ENCODE measurements at places on chromosomes 5 and 9.
A peak's percentile ranks its signal among the peaks of the same experiment; 100 is the strongest.

GRCh38 chr5:95572016-95572415, 17.1 kb downstream of the ARSK start:
- DNase-seq = no peak

DNA sequence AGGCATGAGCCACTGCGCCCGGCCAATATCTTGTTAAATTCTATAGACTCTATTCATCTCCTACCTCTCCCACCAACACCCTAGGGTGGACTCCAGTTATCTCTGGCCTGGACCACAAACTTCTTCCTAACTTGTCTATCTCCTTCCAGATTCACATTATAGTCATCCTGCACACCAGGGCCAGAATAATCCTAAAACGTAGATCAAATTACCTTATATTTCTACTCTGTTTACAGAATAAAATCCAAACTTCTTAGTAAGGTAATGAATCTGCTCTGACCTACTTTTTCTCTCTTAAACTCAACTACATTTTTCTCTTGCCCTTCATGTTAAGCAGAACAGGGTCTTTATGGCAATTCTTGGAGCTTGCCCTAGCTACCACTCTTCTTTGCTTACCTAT, 6.9 kb downstream of the ELL2 start:
- DNase-seq = no peak

GRCh38 chr9:8782237-8782636, 982.7 kb upstream of the DMAC1 start:
- no peak for DNase-seq

DNA sequence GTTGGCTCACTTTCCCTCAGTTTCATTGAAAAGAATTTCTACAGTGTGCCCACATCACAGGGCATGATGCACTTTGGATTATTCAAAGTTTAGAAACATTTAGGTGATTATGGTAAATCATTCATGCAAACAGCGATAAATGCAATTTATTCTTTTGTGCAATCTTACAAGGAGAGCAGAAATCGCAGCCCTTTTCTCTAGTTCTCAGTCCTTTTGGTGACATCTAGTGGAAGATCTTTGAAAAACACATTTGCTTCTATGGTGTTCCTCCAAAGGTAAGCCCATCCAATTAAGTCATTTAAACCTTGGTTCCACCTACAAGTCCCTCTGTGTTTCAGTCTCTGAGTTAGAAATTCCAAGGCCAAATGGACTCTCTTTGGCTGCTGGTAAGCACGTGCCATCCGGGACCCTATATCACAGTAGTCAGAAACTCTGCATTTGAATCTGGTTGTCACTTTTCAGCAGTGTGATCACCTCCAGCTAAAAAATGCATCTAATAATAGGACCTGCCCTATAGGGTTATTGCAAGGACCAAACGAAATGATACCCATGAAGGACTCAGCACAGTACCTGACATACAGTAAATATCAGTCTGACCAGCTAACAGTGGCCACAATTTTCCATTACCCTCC, 66.4 kb downstream of the MACROH2A1 start:
- peak; percentile 69 for DNase-seq

GRCh38 chr9:86605303-86605702, 251.1 kb upstream of the TUT7 start:
- no peak for DNase-seq

DNA sequence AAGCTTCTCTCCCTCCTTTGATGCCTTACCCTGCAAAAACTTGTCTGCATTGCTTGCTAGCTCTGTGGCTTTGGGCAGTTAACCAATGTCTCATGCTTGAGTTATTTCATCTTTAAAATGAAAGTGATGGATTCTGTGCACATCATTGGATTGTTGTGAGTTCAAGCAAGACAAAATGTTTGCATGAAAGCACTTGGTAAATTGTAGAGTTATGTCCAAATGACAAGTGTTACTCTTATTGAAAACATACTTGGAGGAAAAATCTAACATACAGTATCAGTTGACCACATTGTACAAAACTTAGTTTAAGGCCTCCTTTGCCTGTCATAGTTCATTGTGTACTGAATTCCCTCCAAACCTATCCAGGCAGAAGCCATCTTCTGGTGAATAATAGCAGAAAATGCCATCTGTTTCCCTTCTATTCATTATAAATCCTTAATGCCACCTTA, 30.0 kb downstream of the TGFBR1 start:
- DNase-seq = peak; percentile 59

- no peak for DNase-seq
These were observed 34.5 kb upstream of the RASA1 start for GRCh38 chr5:87233143-87233542.

- DNase-seq = no peak
These were observed 152.2 kb downstream of the ADAMTSL1 start for GRCh38 chr9:18626046-18626698.

- peak; percentile 69 for DNase-seq
These were observed 17.3 kb upstream of the EGFL7 start for GRCh38 chr9:136645352-136645902.

DNA sequence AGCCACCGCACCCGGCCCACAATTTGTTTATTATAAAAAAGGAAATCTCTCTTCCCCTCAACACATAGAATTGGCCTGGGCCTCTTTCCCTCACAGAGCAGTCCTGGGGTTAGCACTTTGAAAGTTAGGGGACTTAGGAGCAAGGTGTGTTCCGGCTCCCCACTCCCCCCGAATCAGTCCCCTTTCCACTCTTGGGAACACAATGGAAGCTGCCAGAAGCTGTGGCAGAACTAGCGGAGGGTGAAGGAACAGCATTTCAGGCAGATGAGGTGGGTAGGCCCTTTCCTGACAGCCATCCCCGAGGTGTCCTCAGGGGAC, 16.4 kb upstream of the C5orf47 start:
- DNase-seq = no peak

- DNase-seq = no peak
These were observed 259.4 kb downstream of the TLR4 start for GRCh38 chr9:117963493-117964090.

- DNase-seq = no peak
These were observed 47.8 kb downstream of the RALGPS1 start for GRCh38 chr9:126962336-126962735.

- no peak for DNase-seq
These were observed 28.3 kb upstream of the GOLPH3 start for GRCh38 chr5:32202394-32202793.

DNA sequence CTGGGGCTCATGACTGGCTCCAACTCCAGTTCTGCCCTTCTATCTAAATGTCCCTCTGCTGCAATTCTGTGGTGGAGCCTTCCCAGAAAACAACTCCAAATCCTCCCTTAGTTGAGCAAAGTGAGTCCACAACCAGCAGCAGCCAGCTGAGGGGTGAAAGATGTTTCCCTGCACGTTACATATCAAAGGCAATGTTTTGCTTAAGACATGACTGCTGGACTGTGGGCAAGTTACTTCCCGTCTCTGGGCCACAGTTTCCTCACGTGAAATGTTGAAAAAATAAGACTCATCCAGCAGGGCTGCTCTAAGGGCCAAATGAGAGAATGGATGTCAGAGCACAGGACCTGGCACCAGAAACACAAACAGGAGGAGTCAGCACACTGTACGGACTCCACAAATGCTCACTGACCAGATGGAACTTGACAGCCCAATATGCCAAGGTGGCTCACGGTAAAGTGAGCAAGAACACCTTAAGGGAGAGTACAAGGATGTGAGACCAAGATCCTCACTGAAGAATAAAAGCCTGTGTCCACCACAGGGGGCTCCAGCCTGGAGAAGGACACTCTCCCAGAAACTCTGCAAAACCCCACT, 138.4 kb upstream of the ABCA1 start:
- peak; percentile 14 for DNase-seq

DNA sequence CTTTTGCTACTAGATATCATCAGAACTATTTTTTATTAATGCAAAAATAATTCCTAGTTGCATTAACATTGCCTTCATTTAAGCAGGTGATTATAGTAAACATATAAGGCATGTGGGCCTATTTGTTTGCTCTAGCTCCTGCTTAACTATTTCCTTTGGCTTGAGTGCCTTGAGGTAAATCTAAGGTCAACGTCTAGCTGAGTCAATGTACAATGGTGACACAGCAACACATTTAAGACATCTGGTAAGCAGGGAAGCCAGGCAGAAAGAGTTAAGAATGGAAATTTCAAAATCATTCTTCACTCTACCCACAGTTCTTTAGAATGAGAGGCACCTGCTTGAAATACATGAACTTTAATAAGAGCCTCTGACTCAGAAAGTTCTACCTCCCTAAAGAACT, 111.9 kb upstream of the FST start:
- DNase-seq = no peak

- DNase-seq = peak; percentile 81
These were observed at the start of gene NNT for GRCh38 chr5:43602461-43603343. TSS of gene NNT (plus strand) at chr5:43603180. CDS start at chr5:43609196, 6,016 bp downstream.

GRCh38 chr5:153831973-153832372, 206.7 kb downstream of the FAM114A2 start:
- DNase-seq = peak; percentile 20

DNA sequence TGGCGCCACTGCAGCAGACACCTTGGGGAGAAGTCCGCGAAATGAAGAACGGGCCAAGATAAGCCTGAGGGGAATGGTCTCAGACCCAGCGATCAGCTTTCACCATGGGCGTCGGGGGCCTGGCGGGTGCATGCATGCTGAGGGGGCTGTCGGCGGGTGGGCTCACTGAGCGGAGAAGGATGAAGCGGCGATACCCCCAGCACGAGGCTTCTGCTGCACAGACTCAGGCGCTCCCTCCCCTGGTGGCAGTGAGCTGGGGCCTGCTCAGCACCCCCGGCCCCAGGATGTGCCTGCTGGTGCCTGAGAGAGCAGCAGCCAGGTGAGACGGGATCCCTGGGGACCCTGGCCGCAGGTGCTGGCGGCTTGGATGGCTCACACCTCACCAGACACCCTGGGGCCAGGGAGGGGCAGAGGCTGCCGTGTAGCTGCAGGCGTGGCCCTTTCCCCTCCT, 31.2 kb downstream of the CEP72 start:
- no peak for DNase-seq

GRCh38 chr5:159883522-159883950, 32.7 kb upstream of the ADRA1B start:
- no peak for DNase-seq

DNA sequence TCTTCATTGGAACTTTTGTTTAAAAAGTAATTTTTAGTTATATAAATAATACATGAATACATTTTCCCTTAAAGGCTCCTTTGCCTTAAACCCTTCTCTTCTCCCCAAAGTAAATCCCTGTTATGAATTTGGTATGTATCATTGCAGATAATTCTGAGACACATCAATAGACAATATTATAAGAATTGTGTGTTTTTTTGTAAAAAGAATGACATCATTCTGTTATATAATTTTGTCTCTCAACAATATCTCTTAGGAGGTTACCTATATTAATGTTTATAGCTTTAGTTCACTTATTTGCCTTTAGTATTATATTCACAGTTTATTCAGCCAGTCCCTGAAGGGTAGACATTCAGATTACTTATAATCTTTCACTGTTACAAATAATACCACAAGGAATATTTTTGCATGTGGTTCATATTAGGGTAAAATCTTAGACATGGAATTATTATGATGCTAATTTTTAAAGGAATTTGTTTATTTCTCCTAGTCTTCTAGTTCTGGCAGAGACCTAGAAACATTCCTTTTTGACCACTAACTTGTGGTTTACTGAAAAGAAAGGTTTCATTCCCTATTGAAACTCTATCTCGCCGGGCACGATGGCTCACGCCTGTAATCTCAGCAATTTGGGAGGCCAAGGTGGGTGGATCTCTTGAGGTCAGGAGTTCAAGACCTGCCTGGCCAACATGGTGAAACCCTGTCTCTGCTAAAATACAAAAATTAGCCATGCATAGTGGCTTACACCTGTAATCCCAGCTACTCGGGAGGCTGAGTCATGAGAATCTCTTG, 105.6 kb downstream of the KCTD16 start:
- DNase-seq = no peak

- no peak for DNase-seq
These were observed 266.5 kb downstream of the MSX2 start for GRCh38 chr5:174990909-174991308.

GRCh38 chr5:17174965-17175364, 42.5 kb upstream of the BASP1 start:
- DNase-seq = no peak

- DNase-seq = no peak
These were observed 15.7 kb upstream of the CEP120 start for GRCh38 chr5:123438902-123439301.

GRCh38 chr5:52419357-52419756, 368.4 kb upstream of the ITGA1 start:
- DNase-seq = no peak

DNA sequence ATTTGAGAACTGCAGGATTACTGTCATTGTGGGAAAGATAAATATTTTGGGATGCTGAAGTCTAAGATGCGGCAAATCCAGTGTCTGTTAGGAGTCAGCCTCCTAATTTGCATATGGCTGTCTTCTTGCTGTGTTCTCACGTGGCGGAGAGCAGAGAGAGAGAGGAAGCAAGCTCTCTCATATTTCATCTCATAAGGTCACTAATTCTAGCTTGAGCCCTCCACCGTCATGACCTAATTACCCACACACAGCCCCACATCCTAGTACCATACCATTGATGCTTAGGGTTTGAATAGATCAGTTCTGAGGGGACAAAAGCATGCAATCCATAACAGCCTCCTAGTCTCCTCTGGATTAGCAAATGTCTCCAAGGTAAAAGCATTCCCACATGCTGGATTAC, 124.5 kb downstream of the CDH12 start:
- DNase-seq = no peak

- peak; percentile 80 for DNase-seq
These were observed 201.8 kb upstream of the ZNF608 start for GRCh38 chr5:124948062-124948753.

- DNase-seq = peak; percentile 38
These were observed 321.1 kb downstream of the ARRDC3 start for GRCh38 chr5:91061946-91062562.

DNA sequence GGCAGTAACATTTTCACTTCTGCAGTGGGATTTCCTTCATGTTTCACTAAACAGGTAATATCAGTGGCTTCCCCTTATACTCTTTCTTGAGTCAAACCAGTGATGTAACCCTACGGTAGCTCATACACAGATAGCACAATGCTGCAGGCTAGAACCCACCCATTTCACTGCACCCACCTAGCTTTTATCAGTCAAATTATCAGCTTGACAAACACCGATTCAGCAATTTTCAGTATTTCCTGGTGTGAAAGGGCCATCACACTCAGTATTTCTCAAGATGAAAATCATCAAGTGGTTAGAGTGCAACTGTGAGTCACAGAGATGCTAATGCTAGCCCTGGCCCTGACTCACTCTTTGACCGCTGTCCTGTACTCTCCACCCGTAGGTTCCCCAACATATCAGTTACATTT, 242.3 kb upstream of the PTGER4 start:
- DNase-seq = peak; percentile 63

GRCh38 chr5:5025098-5025773, 114.9 kb upstream of the ADAMTS16 start:
- DNase-seq = no peak

DNA sequence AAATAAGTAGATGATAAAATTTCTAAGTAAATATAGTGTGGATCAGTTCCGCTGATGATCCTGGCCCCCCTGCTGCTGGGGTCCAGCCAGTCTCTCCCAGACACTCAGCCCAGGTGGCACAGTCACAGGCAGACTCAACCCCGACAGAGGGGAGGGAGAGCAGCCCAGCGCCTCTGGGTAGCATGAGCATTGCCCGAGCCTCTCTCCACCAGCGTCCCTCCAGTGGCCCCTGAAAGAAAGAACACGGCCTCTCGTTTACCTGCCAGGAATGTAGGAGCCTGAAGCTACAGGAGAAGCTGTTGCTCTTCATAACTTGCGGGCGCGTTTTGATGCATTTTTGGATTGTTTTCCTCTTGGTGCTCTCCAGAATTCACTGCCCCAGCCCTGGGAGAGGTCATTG, 68.8 kb upstream of the ICE1 start:
- no peak for DNase-seq

GRCh38 chr9:130756037-130756436, 62.5 kb downstream of the EXOSC2 start:
- DNase-seq = no peak

All from common myeloid progenitor, CD34-positive (primary cell).